ENCODE measurements at places on chromosomes 2 and 18.

DNA sequence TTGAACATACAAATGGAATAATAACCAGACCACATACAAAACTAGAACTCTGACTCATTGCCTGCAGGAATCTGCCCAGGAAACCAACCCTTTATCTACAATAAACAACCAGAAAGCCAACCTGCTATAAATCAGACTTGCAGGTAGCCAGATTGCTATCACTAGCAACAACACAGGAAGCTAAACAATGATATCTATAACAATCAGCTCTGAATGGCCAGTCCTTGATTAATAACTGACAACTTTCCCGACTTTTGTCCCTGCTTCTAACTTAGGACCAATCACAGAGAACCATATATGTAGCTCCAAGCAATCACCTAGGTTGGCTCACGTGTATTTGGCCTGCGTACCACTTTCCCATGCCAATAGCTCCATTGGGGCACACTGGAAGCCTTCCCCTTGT lies 470.8 kb downstream of the RIT2 start:
- DNase-seq = no peak

GRCh38 chr2:64613276-64613675 lies 40.4 kb downstream of the SERTAD2 start:
- DNase-seq = no peak

- DNase-seq = no peak
Measured at GRCh38 chr2:65835975-65836549, 403.7 kb upstream of the SPRED2 start.

DNA sequence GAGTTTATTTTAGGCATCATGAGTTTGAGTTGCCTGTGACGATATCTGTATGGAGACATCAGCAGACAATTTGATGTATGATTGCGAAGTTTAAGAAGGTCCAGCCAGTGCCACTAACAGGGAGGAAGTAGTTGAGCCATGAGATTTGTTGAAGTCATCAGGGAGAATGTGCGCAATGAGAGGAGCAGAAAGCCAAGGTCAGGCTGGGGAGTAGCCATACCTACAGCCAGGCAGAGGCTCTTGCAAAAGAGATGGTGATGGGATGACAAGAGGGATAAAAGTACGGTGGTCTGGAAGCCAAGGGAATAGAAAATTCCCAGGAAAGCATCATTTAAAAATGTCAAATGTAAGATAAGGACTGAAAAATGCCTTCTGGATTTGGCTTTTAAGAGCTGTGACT lies 51.2 kb downstream of the LIMS1 start:
- DNase-seq = no peak

- DNase-seq = no peak
Measured at GRCh38 chr18:2971741-2972552, 41.0 kb downstream of the LPIN2 start.

- DNase-seq = no peak
Measured at GRCh38 chr2:210063306-210063705, 60.9 kb downstream of the RPE start.

- no peak for DNase-seq
Measured at GRCh38 chr2:98829581-98830270, 98.8 kb upstream of the MGAT4A start.

- DNase-seq = no peak
Measured at GRCh38 chr18:78618726-78619125, 360.9 kb upstream of the SALL3 start.

DNA sequence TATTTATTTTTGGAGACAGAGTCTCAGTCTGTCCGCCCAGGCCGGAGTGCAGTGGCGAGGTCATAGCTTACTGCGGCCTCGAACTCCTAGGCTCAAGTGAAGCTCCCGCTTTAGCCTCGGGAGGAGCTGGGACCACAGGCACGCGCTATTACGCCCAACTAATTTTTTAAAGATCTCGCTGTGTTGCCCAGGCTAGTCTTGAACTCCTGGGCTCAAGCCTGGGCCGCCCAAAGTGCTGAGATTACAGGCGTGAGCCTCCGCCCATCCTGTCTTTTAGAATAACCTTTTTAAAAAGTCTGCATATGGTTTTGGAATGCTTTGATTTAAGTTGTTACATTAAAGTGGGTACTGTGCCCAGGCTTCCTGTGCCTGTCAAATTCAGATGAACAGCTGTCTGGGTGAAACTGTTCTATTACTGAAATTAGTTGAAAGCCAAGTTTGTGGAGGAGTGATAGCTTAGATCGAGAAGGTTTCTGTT lies 944 bp downstream of the RAB3GAP1 start:
- no peak for DNase-seq

- DNase-seq = no peak
Measured at GRCh38 chr2:37602702-37603101, 68.7 kb downstream of the CDC42EP3 start.

- DNase-seq = no peak
Measured at GRCh38 chr18:3466872-3467271, 16.9 kb downstream of the TGIF1 start.

- no peak for DNase-seq
Measured at GRCh38 chr2:51084750-51085149, 52.8 kb upstream of the NRXN1 start.

DNA sequence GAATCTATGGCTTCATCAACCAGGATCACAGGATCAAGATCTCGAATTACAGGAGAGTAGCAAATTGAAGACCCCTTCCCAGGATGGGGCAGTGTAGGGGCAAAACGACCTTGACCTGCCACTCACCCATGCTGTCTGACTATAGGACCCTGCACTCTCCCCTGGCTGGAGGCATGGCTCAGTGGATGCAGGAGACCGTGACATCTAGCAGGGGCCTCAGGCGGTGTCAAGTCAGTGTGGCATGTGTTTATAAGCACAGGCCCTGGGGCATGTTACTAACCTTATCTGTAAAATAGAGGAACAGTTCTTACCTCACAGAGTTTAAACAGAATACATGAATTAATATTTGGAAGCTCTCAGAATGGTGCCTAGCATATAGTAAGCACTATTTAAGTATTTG lies 3.5 kb downstream of the HAAO start:
- DNase-seq = no peak

- no peak for DNase-seq
Measured at GRCh38 chr2:191109888-191110287, 40.9 kb downstream of the STAT4 start.

DNA sequence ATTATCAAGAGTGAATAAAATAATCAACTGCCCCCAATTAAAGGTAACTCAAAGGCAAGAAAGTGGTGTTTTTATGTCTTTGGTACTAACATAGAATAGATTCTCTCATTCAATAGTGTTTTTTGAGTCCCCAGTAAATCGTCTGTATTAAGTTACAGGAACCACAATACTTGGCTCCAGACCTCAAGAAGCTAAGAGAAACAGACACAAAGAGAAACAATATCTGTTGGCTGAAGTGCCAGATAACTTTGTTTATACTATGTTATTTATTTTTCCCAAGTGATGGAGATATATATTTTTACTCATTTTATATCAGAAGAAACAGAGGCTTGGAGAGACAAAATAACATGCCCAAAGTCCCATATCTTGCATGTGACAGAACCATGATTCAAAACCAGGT lies 201.7 kb upstream of the HNRNPA3 start:
- no peak for DNase-seq

- DNase-seq = no peak
Measured at GRCh38 chr2:54895730-54896129, 154.5 kb downstream of the RTN4 start.

DNA sequence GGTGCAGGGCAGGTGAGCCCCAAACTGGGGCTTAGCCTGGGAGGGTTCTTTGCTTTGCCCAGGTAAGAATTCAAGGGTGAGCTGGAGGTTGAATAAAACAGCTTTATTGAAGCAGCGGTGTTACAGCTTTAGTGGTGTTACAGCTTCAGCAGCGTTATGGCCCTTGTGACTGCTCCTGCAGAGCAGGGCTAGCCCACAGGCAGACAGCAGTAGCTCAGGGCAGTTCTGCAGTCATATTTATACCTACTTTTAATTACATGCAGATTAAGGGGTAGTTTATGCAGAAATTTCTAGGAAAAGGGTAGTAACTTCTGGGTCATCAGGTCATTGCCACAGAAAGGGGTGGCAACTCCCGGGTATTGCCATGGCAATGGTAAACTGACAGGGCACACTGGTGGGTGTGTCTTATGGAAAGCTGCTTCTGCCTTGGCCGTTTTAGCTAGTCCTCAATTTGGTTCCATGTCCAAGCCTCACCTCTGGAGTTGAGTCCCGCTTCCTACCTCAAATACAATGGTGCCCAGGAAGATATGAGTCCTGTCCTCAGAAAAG lies 78.2 kb downstream of the THNSL2 start:
- no peak for DNase-seq

DNA sequence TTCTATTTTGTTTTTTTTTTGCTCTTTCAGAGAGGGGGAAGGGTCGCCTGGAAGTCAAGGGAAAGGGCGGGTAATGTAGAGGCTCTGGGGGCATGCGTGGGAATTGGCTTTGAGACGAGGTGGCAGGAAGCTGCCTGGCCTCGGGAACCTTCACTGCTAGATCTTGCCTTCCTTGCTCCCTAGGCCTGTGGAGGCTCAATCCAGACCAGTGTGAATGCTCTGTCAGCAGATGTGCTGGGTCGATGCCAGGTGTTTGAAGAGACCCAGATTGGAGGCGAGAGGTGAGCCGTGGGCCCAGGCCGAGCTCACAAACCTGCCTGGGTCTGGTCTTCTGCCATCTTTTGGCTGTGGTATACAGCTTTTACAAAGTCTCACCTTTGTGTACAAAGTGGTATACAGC lies 15.5 kb downstream of the CCT7 start:
- DNase-seq = no peak

DNA sequence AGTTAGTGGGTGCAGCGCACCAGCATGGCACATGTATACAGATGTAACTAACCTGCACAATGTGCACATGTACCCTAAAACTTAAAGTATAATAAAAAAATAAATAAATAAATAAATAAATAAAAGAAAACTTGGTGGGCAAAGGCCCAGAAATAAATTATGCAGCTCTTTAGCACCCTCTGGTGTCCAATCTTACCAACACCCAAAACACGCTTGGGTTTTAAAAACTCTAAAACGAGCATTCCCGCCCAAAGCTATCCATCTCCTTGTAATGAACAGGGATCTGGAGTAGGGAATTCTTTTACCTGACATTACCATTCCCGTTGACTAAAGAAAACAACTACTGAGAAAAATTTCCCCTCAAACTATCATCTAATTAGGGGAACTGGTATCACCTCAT lies 2005.9 kb upstream of the CELF4 start:
- no peak for DNase-seq

- no peak for DNase-seq
Measured at GRCh38 chr2:21289989-21290388, 166.2 kb downstream of the TDRD15 start.

DNA sequence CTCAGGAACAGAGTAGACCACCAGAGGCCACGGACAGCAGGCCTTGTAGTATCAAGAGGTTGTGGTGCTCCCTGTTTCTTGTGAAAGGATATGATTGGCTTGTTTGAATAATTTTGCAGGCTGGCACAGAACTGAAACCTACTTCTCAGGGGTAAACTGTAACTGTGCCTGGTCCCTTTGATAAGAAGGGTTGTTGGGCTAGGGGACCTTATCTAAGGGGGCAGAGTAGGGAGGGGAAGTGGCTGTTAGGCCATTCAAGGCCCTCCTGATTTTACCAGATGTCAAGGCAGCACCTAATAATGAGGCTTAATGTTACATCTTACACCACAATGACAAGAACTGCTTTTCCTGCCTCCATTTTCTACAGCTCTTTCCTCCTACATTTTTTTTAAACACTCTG lies 45.6 kb downstream of the GPR39 start:
- no peak for DNase-seq

GRCh38 chr2:118032169-118033013 lies 18.5 kb upstream of the CCDC93 start:
- DNase-seq = no peak

DNA sequence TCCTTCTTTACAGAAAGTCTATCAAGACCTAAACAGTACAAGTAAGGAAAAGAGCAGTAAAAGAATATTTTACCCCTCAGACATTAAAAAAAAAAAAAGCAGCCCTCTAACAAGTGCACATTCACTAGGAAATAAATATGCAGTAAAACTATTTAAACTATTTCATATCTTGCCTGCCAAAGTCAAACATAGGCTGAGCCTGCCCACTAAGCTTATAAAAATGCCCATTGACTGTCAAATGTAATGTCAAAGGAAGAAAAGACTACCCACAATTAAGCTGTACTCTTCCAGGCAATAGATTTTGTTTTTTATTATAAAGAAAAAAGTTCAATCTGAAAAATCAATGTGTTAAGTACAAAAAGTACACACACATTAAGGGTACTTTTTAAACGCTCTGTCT lies 11.8 kb downstream of the ALS2 start:
- no peak for DNase-seq

GRCh38 chr2:203431391-203432185 lies 103.4 kb downstream of the ABI2 start:
- DNase-seq = no peak

- DNase-seq = no peak
Measured at GRCh38 chr2:159989249-159989648, 73.2 kb downstream of the PLA2R1 start.

DNA sequence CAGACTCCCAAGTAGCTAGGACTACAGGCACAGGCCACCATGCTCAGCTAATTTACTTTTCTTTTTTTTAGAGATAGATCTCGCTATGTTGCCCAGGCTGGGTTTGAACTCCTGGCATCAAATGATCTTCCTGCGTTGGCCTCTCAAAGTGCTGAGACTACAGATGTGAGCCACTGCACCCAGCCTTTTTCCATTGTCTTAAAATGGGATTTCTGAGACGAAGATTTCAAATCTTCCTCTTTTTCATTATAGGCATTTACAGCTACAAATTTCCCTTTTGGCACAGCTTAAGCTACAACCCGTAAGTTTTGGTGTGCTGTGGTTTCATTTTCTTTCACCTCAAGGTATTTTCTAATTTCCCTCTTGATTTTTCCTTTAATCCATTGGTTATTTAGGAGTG lies 8.6 kb downstream of the GNLY start:
- no peak for DNase-seq

GRCh38 chr2:210286123-210286680 lies 28.8 kb downstream of the MYL1 start:
- no peak for DNase-seq

DNA sequence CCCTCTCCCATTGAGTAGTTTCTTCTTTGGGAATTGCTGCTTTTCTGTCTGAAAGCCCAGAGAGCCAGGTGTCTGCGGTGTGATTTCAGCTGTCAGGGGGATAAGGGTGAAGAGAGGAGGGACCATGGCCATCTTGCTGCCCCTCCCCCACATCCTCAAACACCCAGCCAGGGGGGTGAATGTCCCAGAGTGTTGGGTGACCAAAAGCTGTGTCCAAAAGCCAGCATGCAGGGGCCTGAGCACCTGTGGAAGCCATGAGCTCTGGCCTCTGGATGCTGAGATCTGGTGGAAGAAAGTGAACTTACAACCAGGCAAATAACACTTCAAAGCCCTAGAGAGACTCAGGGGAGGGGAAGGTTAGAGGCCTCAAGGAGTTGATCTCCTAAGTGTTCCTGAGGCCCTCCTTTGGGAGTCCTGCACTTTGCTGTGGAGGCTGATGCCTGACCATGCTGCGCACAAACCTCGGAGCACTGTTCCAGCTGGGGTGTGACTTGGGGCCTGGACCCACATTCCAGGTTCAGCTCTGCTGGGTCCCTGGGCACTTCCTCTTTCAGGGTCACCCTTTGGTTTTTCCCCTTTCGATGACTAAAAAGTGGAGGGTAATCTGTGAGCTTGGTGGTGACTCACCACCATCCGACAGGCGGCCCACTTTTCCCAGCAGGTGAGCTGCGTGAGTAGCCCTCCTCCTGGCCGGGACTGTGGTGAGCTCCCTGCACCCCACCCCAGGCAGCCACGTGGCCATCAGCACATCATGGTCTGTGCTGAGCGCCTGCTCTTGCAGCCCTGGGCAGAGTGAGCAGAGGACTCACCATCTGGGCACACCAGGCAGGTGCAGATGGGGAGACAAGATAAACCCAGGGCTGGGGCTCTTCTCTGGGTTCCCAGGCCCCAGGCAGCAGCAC lies 66.8 kb upstream of the FOSL2 start:
- DNase-seq = no peak
